ENCODE measurements at places on chromosomes 6 and 20. TPM values are rescaled to one million over a fixed set of nuclear protein-coding genes. Genes with fewer than 3 reads are reported as not detected.
A peak's percentile ranks its signal among the peaks of the same experiment; 100 is the strongest.

GRCh38 chr6:105501826-105502344, 99.0 kb upstream of the PREP start:
- no peak for DNase-seq
- H3K27ac ChIP-seq: no peak overlapping the region
- no peaks in the 10 kb centered on the region for H3K4me1 ChIP-seq
- no peaks in the 10 kb centered on the region for H3K36me3 ChIP-seq
- H3K4me3 ChIP-seq: no peak overlapping the region
- no peaks in the 10 kb centered on the region for H3K27me3 ChIP-seq

Gene MPIG6B
- total RNA-seq: not detected

DNA sequence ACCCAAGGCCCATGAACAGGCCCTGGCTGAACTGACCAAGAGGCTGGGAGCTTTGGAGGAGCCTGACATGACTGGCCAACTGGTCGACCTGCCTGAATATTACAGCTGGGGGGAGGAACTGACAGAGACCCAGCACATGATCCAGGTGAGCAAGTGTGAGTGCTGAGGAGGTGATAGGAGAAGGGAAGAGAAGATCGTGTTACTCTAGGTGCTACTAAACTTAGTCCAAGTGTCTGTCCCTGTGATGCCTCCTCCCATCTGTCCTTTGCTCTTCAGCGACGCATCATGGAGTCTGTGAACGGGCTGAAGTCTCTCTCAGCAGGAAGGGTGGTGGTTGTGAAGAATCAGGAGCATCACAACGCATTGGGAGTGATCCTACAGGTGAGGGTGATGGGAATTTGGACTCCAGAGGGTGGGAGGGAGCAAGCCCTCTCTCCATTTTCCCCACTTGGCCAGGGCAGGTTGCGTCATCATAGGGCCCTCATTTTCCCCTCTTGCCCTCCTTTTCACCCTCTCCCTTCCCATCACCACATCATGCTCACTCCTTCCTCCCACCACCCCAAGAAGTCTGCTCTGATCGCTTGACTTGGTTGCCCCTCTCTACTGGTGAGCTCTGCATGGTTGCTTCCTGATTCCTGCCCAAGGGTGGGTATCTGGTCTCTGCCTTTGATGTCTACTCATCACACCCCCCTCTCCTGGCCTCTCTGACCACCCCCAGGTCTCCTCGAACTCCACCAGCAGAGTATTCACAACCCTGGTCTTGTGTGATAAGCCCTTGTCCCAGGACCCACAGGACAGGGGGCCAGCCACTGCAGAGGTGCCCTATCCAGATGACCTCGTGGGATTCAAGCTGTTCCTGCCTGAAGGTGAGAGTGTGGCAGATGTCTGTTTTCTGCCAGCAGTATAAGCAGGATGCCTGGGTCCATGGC, 4.7 kb downstream of the DXO start:
- peaks cover 37% of the 10 kb centered on the region for H3K36me3 ChIP-seq
- no peaks in the 10 kb centered on the region for H3K27me3 ChIP-seq
- H3K27ac ChIP-seq: no peak overlapping the region
- no peak for DNase-seq
- H3K4me3 ChIP-seq: no peak overlapping the region

Gene TNNC2
- not detected for total RNA-seq

Gene GRM4
- 0.40 TPM for total RNA-seq

DNA sequence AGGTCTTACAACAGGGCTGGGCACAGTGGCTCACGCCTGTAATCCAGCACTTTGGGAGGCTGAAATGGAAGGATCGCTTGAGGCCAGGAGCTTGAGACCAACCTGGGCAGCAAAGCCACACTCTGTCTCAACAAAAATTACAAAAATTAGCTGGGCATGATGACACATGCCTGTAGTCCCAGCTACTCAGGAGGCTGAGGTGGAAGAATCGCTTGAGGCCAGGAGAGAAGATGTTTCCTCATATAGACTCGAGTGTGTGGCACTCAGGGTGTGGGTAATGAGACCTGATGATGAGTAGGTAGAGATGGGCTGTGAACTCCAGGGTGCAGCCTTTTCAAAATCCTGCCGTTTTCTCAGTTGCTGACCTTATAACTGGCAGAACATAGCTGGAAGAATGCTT, 125.3 kb upstream of the FOXO3 start:
- no peak for DNase-seq
- no peak overlapping the region for H3K27ac ChIP-seq
- H3K27me3 ChIP-seq: no peaks in the 10 kb centered on the region
- no peaks in the 10 kb centered on the region for H3K4me1 ChIP-seq
- H3K36me3 ChIP-seq: peaks cover 2% of the 10 kb centered on the region
- no peak overlapping the region for H3K4me3 ChIP-seq

GRCh38 chr20:13243826-13244376, 22.8 kb downstream of the ISM1 start:
- H3K27me3 ChIP-seq: peaks cover under 1% of the 10 kb centered on the region
- no peak overlapping the region for H3K4me3 ChIP-seq
- H3K27ac ChIP-seq: no peak overlapping the region
- DNase-seq: no peak

- H3K36me3 ChIP-seq: peaks cover 49% of the 10 kb centered on the region
- peak overlapping the region; percentile 46 for H3K4me3 ChIP-seq
- H3K4me1 ChIP-seq: peaks cover 100% of the 10 kb centered on the region
Observed at GRCh38 chr6:52543729-52544601, 32.9 kb downstream of the TRAM2 start.

Gene DSN1
- 7.6 TPM for total RNA-seq

DNA sequence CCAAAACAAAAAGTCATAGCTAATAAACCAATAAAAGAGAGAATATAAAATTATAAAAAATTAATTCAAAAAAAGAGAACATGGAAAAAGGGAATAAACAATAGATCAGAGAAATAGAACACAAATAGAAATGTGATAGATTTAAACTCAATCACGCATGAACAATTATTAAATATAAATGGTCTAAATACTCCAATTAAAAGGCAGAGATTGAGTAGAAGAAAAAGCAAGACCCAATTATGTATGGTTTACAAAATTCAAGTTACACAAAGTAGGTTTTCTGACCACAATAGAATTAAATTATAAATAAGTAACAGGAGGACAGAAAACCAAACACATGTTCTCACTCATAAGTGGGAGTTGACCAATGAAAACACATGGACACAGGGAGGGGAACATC, 36.4 kb upstream of the MAN1A1 start:
- no peak for DNase-seq
- no peak overlapping the region for H3K4me3 ChIP-seq
- H3K36me3 ChIP-seq: no peaks in the 10 kb centered on the region
- peaks cover 3% of the 10 kb centered on the region for H3K27me3 ChIP-seq

GRCh38 chr6:149323925-149324324, 6.4 kb downstream of the TAB2 start:
- no peak for DNase-seq
- H3K4me3 ChIP-seq: no peak overlapping the region

Gene ZNF334
- 3.7 TPM for total RNA-seq

Gene CDH26
- total RNA-seq: 0.46 TPM

DNA sequence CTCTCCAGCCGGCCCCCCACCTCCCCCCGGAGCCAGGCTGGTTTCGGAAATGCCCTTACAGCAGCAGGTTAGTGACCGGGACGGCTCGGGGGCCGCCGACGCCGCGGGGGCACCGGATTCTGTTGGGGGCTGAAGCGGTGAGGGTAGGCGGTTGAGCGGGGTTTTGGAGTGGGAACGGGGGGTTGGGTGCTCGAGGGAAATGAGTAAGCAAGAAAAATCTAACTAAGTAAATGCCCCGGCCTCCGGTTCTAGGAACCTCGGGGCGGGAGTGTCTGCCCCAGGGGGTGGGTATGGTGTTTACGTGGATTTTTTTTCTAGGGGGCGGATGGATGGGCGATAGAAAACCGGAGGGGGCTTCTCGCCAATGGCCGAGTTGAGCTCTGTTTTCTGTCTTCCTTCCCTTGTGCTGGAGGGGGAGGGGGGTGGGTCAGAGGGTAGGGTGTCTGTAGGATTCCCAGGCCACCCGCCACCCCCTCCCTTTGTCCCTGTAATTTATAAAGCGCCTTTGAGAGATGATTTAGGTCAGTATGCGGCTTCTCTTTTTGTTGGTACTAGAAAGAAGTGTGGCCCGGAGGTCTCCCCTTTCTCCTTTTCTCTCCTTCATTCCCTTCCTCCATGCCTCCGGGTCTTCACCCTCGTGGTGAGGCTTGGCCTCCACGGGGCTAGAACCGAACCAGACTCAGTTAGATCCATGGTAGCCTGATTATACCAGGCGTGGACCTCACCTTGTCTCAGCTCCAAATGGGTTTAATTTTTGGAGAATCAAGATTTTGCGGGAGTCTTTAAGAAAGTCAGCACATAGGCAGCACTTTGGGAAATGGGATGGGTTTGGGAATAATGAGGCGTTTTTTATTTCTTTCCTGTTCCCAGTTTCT, 2.3 kb downstream of the E2F3 start:
- peak overlapping the region; percentile 92 for H3K4me3 ChIP-seq
- H3K4me1 ChIP-seq: peaks cover 19% of the 10 kb centered on the region
- no peaks in the 10 kb centered on the region for H3K27me3 ChIP-seq
- peak overlapping the region; percentile 88 for H3K27ac ChIP-seq
- no peak for DNase-seq

DNA sequence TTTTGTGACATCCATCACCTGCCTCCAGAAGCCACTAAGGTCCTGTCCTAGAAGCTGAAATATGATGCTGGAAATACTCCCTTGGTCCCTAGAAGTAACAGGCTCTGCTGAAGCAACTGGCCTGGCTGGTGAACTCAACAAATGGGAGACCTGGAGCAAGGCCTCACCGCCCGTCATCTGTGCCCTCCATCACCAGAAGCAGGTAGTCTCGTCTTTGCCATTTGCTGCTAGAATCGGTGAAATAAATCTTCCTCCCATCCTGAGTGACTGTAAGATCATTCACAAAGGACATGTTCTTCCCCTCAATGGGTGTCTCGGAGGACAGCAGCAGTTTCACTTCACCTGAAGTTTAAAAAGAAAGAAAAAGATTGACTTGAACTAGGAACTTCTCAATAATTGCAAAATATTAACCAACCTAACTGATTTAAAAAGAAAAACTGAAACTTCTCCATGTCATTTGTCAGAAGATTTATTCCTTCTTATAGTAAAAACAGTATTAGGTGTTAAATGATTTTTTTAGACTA, 21.0 kb downstream of the CST7 start:
- H3K36me3 ChIP-seq: peaks cover 51% of the 10 kb centered on the region
- H3K27ac ChIP-seq: no peak overlapping the region
- no peaks in the 10 kb centered on the region for H3K27me3 ChIP-seq
- H3K4me1 ChIP-seq: peaks cover 2% of the 10 kb centered on the region
- H3K4me3 ChIP-seq: no peak overlapping the region

Gene DNMT3B
- total RNA-seq: 2.9 TPM

DNA sequence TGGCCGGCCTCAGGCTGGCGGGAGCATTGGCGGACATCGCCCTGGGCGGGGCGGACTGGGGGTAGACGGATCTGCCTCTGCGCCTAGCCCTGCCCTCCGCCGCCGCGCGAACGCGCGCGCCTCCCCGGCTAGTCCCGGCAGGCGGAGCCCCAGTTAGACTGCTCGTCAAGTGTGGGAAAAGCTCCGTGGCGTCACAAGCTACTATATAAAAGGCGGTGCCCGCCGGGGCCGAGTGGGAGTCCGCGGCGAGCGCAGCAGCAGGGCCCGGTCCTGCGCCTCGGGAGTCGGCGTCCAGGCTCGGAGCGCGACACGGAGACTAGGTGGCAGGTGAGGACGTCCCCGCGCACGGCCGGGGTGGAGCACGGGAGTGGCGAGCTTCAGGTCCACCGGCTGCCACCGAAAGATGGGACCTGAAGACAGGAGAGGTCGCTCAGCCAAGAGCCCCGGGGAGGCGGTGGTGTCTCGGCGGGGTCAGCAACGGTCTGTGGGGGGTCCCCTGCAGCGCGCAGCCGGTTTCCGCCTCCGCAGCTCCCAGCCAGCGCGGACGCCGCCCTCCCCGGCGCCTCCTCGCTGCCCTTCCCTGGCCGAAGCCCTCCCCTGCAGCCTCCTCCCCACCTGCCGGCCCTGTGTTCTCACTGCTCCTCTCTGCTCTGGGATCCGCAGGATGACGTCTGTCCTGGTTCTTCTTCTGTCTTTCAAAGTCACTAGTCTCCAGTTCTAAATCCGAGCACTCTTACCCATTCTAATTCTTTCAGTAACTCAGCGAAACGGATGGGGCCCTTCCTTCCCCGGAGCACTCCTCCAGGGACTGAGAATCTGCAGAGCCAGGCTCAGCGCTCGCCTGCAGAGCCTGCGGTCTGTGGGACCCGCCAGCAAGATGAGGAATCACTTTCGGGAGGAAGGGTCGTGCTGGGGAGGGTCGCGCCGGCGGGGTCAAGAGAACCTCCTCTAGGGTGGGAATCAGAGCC, 4.3 kb upstream of the RIPK1 start:
- H3K4me1 ChIP-seq: peaks cover 30% of the 10 kb centered on the region
- peak overlapping the region; percentile 86 for H3K27ac ChIP-seq
- H3K4me3 ChIP-seq: peak overlapping the region; percentile 89
- no peaks in the 10 kb centered on the region for H3K36me3 ChIP-seq

DNA sequence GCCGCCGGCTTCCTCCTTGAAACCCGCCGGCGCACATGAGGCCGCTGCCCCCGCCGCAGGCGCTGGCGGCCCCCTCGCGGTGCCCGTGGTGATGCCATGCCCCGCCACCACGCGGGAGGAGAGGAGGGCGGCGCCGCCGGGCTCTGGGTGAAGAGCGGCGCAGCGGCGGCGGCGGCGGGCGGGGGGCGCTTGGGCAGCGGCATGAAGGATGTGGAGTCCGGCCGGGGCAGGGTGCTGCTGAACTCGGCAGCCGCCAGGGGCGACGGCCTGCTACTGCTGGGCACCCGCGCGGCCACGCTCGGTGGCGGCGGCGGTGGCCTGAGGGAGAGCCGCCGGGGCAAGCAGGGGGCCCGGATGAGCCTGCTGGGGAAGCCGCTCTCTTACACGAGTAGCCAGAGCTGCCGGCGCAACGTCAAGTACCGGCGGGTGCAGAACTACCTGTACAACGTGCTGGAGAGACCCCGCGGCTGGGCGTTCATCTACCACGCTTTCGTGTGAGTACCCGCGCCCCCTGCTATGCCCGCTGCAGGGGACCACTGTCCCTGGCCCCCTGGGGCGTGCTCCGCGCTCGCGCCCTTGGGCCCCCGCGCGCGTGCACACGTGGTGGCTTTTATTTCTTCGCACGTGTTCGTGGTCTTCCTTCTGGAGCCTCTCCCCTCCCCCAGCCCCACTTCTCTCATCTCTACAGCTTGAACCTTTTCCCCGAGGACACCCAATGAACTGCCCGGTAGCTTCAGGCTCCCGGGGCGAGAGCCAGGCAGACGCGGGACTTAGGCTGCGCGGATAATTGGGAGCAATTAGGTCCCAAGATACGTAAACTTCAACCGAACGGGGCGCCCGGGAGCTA, 453 bp downstream of the KCNQ5 start:
- DNase-seq: peak; percentile 88
- H3K27me3 ChIP-seq: no peaks in the 10 kb centered on the region
- H3K36me3 ChIP-seq: no peaks in the 10 kb centered on the region
- H3K4me1 ChIP-seq: peaks cover 28% of the 10 kb centered on the region

GRCh38 chr6:89675949-89676748, 37.6 kb upstream of the LYRM2 start:
- H3K27me3 ChIP-seq: no peaks in the 10 kb centered on the region
- DNase-seq: no peak
- no peaks in the 10 kb centered on the region for H3K4me1 ChIP-seq
- no peak overlapping the region for H3K27ac ChIP-seq

Gene OR2B6
- total RNA-seq: not detected

Gene INSM1
- not detected for total RNA-seq

Measured in osteocyte (in vitro differentiated cells).